COLO829 (cell line): ENCODE measurements at places on chromosomes 3 and 15.

DNA sequence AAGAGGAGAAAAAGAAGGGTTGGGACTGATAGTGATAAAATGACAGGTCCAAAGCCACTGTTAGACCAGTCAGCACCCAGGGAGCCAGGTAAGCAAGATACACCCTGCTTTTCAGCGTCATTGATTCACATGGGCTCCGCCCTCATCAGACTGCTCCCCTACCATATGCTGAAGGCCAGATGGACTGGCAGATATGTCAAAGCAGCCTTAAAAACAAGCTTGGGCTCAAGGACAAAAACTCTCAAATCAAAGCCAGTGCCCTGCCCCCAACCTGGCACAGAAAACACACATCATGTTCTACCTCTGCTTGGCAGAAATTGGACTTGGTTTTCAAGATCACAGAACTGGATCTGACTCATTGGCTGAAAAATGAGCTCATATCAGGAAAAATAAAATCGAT is 33.4 kb downstream of the SH3BP5 start:
- no peak for DNase-seq

DNA sequence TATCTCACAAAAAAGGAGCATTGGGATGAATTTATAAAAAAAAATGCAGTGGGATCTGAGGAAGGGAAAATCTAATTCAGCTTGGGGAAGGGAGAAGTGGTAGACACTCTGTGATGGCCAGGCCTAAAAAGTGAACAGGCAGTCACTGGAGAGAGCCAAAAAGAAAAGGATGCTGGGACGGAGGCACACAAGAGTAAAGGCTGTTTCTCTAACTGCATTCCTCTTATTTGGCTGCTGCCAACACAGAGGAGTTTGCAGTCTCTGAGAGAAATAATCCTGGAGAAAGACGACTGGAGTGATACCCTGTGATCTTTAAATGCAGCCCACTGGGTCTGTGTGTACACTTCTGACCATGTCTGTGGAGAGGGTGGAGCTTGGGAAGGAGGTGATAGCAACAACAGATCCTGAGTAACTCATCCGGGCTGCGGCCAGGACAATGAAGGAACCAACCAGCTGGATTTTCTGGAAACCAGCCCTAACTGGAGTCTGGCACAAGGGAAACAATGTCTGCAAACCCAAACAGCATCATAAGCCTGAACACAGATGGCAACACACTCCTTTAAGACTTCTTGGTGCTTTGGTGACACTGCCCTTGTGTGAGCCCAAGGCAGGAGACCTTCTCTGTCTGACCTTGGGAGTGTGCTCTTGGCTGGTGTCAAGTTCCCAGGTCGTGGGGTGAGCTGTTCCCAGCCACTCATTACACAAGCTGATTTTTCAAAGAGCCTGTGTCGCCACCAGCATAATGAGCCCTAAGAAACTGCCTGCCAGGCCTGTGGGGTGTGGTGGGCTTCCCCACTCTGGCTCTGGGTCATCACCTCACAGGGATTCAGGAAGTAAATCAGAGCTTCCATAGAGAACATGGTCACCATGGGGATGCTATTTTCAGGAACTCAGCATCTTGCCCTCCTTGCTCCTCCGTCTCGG is 8.0 kb downstream of the FYCO1 start:
- no peak for DNase-seq

- no peak for DNase-seq
Observed at GRCh38 chr3:155184011-155184410, 103.9 kb downstream of the MME start.

- DNase-seq, result no peak
Observed at GRCh38 chr15:64009798-64010261, 36.5 kb downstream of the DAPK2 start.

DNA sequence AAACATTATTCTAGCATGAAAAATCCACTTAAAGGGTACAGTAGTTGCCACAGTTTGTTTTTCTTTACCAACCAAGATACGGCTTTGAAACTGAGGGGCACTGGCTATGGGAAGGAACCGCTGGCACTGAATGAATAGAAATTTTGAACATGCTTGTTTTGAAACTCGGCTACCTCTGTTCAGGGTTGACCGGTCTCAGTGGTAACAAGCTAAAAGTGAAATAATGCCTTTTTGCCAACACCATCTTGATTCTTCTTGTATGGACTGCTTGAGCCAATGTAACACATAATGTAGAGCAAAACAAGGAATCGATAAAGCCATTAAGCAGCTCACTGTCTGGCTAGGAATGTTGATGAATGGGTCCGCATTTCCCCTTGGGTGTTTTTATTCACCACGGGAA is 36.5 kb downstream of the PTPRG start:
- no peak for DNase-seq

DNA sequence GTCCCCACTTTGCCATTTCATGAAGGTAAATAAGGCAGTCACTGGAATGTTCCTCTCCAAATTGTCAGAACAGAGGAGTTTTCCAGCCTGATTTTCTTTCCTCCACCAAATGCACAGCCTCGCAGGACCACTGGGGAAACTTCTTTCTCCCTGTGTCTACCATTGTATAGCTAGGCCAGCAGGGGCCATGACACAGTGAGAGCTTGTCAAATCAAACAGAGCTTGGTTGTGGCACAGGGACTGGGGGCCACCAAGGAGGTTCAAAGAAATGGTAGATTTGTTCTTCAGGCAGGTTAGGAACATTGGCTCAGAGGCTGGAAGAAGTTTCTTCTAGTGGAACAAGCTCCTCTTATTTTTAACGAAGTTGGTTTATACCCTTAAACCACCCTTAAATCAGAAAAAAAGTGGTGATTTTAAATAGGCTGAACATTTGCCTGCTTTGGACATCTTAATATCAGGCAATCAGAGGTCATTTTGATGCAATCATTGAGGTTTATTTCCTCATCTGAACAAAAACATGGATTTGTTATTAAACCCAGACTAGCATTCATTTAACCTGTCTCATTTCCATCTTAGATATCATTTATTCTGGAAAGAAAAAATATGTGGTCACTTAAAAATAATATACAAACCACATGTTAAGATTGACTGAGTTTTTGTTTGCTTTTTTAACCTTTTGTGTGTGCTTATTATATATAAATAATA is 105.6 kb downstream of the GTPBP8 start:
- no peak for DNase-seq

- no peak for DNase-seq
Observed at GRCh38 chr15:49742381-49742780, 121.5 kb downstream of the DTWD1 start.

DNA sequence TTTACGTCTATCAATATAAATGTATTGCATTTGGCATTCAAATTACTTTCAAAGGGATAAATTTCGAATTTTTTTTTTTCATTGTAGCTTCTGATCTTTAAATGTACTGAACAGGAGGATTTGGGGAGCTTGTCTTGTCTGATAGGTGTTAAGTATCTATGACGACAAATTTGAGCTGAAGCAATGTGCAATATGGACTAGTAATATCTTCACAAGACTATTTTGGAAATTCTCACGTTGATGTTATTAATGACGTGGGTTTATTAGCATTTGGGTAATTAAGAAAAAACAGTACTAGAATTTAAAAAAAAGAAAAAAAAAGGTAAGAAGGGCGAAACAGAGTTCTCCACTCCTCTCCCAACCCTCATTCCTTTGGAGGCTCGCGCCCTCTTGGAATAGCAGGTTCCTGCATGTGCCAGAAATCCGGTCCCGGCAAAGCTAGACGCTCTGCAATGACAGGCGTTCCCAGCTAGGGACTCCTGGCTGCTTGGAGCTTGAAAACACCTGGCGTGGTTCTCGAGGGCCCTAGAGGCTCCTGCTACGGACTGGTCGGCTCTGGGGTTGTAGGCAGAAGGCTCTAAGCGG is 648 bp upstream of the P2RY1 start:
- DNase-seq, result no peak

- no peak for DNase-seq
Observed at GRCh38 chr3:159922861-159923312, 65.7 kb upstream of the IL12A start.

DNA sequence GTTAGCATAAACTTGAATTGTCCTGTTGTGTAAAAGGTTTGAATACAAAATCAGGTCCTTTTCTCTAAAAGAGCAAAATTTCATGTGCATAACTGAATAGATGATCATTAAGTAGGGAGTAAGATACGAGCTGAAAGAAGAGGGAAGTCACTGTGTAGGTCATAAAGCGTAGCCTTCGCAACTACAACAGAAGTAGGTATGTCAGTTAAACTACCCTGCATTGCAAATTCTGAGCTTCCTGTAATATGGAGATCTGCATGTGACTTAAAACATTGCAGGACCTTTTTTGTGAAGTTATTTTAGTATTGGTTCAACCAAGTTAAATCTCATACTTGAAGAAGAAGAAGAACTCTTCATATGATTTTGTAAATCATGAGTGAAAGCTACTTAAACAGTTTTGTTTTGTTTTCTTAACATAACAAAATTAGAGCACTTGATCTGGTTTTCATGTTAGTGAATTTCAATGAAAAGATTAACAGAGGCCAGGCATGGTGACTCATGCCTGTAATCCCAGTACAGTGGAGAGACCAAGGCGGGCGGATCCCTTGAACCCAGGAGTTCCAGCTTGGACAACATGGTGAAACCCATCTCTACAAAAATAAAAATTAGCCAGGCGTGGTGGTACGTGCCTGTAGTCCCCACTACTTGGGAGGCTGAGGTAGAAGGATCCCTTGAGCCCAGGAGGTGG is 26.4 kb downstream of the ARMC8 start:
- DNase-seq, result no peak
